ENCODE measurements at places on chromosomes 12 and 14.
A peak's percentile ranks its signal among the peaks of the same experiment; 100 is the strongest.

DNA sequence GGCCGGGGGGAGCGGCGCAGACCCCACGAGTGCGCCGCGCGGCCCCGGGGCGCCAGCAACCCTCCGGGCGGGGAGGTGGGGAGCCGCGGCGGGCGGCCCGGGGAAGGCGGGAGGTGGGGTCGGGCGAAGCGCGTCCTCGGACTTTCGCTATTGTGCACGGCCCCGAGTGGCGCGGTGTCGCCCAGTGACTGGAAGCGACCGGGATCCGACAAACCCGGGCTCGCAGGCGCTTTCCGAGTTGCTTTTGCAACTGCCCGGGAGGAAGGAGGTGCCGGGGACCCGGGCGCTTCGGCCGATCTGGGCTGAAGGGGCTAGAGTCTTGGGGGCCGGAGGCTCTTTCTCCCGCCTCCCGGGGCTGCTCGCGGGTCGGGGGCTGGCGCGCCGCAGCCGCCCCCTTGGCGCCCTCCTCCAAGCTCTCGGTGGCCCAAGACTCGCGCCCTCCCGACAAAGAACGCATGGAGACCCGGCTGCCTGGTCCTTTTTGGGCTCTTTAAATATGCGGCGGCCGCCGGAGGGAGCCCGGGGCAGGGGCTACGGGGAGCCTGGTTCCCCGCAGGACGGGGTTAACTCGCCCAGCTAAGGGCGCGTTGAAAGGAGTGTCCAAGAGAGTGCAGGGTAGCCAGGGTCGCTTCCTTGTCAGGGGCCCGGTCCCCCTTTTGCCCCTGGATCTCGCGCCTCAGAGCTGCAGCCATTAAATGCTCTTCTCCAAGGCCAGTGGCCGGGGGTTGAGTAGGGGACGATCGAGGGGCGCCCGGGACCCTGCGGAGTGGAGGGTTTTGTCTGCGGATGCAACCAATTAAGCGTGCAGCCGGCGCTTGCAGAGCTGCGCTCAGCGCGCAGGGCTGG is 1.4 kb downstream of the HMGA2 start:
- DNase-seq: no peak

DNA sequence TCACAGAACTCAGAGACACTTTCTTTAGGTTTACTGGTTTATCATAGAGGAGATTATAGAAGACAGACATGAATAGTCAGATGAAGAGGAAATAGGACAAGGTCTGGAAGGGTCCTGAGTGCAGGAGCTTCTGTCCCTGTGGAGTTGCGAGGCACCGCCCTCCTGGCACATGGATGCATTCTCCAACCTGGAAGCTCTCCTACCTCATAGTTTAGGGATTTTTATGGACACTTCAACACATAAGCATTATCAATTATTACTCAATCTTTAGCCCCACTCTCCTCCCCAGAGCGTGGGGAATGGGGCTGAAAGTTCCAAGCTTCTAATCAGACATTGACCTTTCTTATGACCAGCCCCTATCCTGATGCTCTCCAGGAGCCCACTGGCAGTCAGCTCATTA is 12.6 kb upstream of the KRT7 start:
- DNase-seq: no peak

- no peak for DNase-seq
Observed at GRCh38 chr12:133120385-133121191, 9.5 kb downstream of the ZNF891 start.

GRCh38 chr14:75521415-75522199 is 662 bp upstream of the BATF start:
- DNase-seq: no peak

- DNase-seq: no peak
Observed at GRCh38 chr14:93951635-93952540, 24.5 kb downstream of the ASB2 start.

- DNase-seq: no peak
Observed at GRCh38 chr12:64459394-64459891, 7.5 kb downstream of the TBK1 start.

- DNase-seq: no peak
Observed at GRCh38 chr14:51488569-51489220, 163.0 kb upstream of the FRMD6 start.

- DNase-seq: no peak
Observed at GRCh38 chr12:113478351-113479011, 6.8 kb upstream of the LHX5 start.

- DNase-seq: no peak
Observed at GRCh38 chr12:14668591-14668990, 27.8 kb downstream of the GUCY2C start.

DNA sequence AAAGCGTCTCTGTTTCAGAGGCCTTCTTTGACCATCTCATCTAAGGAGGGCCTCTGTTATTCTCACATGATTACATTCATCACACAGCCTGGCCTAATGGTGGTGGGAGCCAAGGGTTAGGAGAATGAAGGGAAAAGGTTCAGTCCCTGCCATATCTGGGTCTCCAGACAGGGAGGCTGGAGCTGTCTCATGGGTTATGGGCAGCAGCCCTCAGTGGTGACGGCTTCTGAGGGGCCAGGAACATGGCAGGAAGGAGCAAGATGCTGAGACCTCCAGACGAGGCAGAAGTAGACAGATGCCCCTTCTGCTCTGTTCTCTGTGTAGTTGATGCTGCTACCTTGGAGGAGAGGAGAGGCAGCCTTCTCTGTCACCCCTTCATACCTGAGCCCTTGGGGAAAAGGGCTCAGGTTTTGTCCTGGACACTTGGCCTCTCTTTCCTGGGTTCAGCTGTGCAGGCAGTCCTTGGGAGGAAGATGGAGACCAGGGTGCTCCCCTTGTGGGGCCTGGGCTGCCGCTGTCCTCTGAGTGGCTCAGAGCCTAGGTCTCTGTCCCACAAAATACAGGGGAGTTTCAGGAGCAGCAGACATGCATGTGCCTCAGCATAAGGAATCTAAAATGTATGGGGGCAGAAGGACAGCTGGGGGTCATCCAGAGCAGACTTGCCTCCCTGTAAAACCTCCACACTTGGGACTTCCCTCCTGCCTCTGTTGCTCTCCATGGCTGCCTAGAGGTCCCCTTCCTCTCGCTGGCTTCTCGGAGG is 3.6 kb downstream of the IFI27L2 start:
- no peak for DNase-seq

DNA sequence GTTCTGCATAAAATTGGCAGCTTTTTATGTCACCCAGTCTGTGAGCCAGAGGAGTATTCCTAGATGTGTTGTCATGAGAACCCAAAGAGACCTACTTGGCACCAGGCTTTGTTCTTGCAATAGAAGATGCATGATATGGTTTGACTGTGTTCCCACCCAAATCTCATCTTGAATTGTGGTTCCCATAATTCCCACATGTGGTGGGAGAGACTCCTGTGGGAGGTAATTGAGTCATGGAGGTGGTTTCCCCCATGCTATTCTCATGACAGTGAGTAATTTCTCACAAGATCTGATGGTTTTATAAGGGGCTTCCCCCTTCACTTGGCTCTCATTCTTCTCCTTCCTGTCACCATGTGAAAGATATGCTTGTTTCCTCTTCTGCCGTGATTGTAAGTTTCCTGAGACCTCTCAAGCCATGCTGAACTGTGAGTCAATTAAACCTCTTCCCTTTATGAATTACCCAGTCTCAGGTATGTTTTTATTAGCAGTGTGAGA is 572.0 kb upstream of the ATP2B1 start:
- no peak for DNase-seq

GRCh38 chr12:128823916-128824839 is at the start of gene SLC15A4:
SLC15A4 (minus strand) TSS chr12:128823958; CDS start chr12:128823943, 15 bp downstream.
- peak; percentile 88 for DNase-seq

- DNase-seq: no peak
Observed at GRCh38 chr12:110704750-110705149, 15.8 kb upstream of the HVCN1 start.

GRCh38 chr12:116432314-116432750 is 126.8 kb upstream of the MAP1LC3B2 start:
- no peak for DNase-seq

DNA sequence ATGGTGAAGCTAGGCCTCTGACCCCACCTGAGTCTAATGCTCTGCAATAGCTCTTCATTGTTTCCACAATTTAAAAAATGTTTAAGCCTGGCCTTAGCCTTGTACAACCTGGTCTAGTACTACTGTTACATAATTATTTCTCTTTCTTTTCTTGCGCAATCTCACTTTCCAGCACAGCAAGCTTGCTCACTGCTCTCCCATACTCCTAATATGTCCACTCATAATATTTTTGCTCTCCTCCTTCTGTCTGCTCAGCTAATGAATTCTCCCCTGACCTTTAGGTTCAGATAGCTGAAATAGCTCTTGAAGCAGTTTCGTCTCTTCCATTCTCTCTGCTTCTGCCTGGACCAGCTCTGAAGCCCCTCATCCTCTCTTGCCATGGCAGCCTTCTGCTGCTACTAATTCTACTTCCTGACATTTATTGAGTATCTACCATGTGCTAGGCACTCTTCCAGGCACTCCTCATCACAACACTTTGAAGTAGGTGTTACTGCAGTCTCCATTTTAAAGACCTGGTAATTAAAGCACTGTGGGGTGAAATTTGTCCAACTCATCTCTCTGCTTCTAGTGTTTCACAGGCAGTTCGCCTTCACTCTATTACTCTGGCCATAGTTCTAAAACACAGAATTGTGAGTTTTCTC is 2.8 kb upstream of the SLC48A1 start:
- DNase-seq: no peak

DNA sequence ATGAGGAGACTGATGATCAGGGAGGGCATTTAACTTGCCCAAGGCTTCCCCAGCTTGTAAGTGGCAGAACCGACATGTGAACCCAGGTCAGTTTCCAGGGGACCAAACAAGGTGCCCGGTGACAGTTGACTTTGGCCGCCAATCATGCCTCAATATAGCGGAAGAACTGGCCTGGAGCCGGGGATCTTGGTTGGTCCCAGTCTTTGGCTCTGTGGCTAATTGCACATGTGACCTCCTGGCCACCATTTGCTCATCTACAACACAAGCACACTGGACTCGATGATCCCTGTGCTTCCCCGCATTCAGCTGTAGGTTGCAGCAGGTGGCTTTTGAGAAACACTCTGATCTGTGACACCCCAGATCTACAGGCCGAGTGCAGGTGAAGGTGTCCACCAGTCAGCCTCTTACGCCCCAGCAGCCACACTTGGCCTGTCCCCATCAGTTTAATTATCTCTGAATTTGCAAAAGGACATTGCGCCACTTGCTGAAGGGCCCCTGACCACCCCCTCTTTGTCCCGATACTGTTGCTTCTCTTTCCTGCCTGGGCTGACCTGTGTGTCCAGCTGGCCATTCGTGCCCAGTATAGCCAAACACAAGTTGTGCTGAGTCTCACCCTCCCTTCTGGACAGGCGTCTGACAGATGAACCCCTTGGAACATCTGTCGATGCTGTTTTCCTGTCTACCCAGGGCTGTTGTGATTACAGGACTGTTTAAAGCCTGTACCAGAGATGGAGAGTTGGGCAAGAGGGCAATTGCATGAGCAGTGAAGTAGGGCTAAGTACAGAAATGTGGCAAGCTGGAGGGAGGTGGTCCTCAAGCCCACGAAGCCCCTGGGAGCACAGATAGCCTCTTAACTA is 14.1 kb downstream of the ACACB start:
- no peak for DNase-seq

DNA sequence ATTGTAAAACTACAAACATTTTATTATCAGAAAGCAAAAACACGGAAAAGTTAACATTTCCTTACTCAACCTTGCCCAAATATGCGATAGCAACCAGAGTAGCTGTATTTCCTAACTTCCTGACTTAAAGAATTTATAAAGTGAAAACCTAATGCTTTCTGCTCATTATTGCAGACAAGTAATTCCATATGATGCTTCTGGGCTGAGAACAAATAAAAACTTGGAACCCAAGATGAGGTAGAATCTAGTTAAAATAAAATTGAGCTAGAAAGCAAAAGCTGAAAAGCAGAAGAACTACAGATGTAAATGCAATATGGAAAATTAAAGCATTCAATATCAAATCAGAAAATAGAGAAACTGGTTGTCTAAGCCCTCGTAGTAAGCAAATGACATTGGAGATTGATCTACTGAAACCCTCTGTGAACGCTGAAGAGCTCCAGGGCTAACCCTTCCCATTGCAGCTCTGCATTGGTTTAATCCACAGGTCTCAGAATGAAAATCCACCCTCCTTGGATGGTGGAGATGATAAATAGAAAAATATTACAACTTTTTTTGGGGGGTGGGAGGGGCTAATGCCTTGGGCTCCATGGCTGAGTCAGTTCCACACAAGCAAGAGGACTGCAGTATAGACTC is 40.7 kb downstream of the CORO1C start:
- no peak for DNase-seq

DNA sequence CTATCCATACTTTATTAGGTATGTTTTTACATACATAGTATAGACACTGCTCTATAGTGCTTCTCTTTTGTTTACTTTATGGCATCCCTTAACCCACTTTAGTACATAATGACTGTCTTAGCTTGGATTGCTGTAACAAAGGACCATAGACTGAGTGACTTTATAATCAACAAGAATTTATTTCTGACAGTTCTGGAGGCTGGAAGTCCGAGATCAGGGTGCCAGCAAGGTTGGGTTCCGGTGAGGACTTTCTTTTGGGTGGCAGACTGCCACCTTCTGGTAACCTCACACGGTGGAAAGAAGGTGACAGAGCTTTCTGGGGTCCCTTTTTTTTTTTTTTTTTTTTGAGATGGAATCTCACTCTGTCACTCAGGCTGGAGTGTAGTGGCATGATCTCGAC is 48.6 kb upstream of the PPM1H start:
- DNase-seq: no peak

DNA sequence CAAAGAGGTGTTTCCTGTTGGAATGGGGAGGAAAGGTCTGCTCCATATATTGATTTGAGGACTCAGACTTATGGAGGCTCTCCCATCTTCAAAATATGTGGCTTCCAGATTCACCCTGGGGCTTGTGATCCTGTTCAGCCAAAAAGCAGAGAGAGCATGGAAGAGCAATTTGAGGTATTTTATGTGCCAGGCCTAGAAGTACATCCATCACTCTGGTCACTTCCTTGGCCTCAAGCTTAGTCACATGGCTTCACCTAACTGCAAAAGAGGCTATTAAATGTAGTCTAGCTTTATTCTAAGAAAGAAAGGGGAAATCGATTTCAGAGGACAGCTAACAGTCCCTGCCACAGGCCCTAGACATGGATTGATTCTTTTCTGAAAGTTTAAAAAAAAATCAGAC is 86.2 kb downstream of the C12orf50 start:
- DNase-seq: no peak

- peak; percentile 17 for DNase-seq
Observed at GRCh38 chr14:61891170-61891569, 128.9 kb downstream of the SNAPC1 start.

GRCh38 chr14:104774453-104775072 is 21.0 kb downstream of the AKT1 start:
- DNase-seq: no peak

GRCh38 chr12:124716208-124717130 is 147.2 kb downstream of the SCARB1 start:
- no peak for DNase-seq

GRCh38 chr14:101181446-101182313 is 278.2 kb upstream of the RTL1 start:
- no peak for DNase-seq

- peak; percentile 16 for DNase-seq
Observed at GRCh38 chr12:119115296-119115905, 63.3 kb upstream of the HSPB8 start.

DNA sequence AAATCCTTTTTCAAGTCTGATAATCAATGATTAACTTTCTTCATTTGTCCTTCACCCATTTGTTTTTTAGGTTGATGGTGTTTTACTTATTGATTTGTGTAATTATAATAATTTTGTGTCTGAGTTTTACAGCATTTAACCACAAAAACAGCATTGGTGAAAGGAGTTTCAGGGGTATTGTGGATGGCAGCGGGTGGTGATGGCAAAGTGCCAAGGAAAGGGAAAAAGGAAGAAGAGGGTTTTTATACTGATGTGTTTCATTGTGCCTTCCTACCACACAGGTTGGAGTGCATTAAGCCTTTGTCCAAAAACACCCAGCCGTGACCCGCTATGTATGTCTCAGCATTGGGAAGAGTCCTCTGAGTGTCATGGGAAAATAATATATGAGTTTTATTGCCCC is 150.3 kb downstream of the DAD1 start:
- DNase-seq: no peak
